ENCODE measurements at places on chromosomes 7 and 10.

DNA sequence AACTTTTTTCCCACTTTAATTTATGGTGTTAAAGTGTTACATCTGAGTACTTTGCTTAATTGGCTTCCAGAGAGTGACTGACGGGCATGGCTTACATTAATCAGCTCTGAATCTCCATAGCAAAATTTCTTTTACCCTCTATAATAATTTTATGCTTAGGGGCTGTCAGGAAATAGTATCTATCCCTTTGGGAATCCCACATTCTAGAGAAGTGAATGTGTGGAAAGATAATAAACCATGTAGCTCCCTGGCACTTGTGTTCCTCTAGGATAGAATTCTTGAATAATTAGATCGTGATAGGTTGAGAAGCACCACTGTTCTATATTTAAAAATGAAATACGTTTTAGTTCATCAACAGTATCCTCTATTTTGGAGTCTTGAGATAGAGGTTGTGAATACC, 89.6 kb downstream of the DNAJB9 start:
- DNase-seq: no peak

DNA sequence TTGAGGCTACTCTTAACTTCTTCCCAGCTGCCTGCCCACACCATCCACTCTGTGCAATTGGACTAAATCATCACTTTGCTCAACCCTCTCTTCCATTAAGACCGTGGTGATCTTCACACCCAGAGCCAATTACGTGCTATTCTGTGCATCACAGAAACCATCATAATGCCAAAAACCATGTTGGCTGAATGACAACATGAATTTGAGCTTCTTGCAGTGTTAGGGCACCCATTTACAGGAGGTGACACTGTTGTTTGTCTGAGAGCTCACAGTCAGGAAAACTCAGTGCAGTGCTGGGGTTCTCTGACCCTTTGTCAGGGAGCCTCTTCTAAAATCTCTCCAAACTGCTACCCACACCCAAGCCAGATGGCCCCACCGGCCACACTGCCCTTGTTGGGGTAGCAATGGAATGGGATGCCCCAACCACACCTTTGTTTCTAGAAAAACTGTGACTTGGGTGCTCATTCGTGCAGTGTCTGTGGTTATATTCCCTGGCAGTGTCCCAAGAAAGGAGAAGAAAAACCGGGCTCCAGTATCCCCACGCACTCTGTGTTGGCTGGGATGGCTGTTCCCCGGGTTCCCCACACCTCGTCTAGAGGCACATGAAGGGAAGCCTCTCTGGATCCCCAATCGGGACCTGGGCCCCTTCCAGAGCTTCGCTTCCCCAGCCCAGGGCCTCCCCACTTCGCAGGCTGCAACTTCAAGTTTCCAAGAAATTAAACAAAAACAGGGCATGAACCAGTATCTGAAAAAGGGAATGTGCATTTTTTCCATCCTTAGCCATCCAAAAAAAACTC, 2.0 kb upstream of the TNS3 start:
- no peak for DNase-seq

- DNase-seq: no peak
Observed at GRCh38 chr7:74657692-74658177, at the start of gene GTF2I. GTF2I (plus strand) TSS chr7:74657718; CDS start chr7:74689129, 31,411 bp downstream.

DNA sequence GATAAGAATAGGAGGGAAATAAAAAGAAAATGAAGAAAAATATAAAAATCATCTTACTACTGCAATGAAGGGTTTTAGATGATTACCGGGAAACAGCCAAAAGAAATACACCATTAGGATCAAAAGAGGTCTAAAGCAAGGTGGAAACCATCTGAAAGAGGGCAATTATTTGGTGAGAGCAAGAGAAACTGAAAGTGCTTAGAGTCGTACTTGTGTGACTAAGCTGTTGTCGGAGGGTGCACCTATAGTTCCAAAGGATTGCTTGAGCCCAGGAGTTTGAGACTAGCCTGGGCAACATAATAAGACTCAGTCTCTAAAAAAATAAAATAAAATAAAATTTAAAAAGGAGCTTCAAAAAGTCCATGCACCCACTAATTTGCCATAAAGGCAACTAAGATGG, 169.5 kb downstream of the DKK1 start:
- no peak for DNase-seq

GRCh38 chr7:108455551-108455997, 662 bp downstream of the NRCAM start:
- no peak for DNase-seq

DNA sequence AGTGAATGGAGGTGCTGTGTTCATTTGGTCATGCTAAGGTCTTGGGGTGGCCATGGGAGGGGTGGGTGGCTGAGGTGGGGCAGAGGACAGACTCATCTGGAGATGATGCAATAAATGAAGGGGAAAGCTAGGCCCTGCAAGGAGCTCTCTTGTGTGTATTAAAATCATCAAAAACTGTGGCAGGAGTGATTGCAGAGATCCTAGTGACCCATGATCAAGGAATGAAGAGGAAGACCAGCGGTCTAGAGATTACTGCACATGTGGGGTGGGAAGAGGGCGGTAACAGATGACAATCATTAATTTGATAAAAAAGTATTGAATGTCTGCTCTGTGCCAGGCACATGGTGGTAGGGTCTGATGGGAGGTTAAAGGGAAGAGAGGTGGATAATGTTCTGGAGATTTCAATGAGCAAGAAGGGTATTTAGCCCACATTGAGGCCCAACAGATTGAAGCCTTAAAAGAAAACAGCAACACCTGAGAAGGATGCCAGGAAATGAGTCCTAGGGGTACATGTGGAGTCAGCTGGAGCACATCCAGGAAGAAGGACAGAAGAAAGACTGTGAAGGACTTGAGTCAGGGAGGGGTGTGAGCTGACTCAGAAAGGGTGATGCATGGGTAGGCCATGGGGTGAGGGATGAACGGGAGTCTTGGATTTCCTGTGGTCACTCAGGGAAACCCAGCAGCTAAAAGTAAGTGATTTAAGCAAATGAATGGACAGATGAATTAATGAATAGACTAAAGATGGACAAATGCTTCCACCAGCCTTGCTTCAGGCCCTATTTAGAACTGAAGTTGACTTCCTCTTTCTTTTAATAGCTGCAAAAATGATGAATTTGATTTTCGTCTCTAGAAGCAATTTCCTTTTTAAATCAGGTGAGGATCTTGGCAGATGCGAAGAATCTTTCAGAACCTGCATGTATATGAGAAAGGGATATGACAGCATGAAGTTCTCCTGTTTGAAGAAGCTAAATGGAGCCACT, 83.1 kb upstream of the IGFBP3 start:
- DNase-seq: no peak

DNA sequence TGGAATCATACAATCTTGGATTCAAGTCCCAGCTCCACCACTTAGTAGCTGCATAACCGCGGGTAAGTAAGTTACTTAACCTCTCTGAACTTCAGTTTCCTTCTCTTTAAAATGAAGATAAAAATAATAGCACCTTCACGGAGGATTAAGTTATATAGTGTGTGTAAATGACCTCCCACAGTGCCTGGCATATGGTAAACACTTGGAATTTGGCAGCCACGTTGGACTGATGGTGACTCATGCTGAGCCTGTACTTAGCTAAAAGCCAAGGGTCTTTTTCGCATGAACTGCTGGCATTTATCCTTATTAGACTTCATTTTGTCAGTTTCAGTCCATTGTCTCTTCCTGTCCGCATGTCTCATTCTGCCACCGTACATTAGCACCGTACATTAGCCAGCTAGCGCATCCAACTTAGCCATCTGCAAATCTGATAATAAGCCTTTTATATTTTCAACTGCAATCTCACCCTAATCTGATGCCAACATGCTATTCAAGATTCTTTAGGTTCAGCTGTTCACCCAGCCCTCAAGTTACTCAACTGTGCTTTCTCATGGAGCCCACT, 11.2 kb downstream of the SLC13A4 start:
- DNase-seq: peak; percentile 88

DNA sequence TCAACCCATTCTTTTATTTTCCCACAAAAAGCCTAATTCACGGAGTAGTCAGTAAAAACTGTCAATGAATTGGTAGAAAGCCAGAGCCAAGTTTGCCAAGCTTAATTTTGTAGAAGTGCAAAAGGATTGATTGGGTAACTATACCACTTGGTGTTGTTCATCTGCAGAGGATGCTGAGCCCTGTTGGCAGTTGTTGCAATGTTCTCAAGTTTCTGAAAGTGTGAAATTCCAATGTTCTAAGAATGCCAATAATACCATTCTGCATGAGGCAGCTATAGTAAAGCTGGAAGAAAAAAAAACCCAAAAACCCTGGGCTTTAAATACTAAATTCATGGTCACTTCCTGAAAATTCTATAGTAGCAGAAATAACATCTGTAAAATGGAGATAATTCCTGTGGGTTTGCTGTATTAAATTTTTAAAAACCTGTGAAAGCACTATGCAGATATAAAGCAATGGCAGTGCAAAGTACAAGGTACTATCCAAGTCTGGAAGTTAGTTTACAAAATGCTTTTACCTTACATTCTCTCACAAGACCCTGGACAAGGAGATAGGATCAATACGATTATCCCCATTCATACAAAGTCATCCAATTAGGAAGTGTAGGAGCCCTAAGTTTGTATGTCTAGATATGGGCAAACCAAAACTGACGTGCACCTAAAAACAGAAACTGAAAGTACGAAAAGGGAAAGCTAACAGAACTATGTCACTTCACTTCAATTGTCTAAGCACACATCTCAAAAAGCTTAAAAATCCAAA, 6.0 kb upstream of the PON1 start:
- DNase-seq: no peak

DNA sequence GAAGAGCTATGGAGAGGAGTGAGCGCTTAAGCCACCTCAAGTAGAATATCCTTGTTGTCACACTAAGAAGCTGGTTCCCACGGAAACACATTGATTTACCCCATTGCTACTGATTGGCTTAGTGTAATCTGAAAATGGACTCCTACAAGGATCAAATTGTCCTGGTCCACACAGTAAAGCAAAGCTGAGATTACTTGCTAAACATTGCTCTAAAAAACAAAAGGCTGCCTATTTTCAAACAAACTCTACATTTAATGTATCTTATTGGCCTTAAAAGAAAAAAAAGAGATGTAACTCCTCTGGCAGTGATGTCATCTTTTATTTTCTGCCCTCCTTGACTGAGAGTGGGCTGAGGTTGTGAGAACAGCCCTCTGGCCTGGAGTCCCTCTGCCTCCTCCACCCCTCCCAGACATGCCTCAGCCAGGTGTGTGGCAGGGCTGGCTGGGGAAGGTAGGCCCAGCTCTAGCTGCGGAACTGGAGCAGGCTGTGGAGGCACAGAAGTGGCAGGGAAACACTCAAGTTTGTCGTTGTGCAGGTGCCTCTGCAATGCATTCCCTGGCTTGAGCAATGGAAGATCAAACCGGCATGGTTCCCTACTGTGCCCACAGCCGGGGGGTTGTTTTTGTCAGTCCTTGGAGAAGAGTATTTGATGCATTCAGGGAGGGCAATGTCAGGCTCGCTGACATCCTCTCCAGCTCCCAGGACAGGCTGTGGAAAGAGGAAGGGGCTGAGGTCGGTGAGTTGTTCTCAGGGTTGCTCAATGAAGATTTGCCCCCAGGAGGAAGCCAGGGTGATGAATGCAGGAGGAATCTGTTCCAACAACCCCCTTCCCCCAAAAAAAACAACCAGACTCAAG, 9.1 kb downstream of the KLF6 start:
- DNase-seq: no peak

GRCh38 chr10:63266391-63267316, 133.5 kb downstream of the NRBF2 start:
- no peak for DNase-seq

DNA sequence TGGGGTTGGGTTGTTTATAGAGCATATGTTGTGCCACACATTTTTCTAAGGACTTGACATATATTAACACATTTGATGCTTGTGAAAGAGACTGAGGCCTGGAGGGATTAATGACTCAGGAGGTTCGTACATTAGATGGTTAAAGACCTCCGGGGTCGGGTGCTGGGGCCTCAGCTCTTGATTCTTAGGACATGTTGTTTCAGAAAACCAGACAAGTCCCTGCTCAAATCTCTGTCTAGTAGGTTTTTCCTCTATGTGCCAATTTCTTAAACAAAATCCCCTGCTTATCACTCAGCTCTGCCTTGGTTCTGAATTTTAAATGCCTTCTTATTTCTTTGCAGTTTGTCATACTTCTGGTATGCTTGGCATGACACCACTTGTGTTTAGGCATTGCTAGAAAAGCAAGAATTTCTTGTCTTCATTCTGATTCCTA, 5.8 kb downstream of the UPP1 start:
- DNase-seq: no peak

DNA sequence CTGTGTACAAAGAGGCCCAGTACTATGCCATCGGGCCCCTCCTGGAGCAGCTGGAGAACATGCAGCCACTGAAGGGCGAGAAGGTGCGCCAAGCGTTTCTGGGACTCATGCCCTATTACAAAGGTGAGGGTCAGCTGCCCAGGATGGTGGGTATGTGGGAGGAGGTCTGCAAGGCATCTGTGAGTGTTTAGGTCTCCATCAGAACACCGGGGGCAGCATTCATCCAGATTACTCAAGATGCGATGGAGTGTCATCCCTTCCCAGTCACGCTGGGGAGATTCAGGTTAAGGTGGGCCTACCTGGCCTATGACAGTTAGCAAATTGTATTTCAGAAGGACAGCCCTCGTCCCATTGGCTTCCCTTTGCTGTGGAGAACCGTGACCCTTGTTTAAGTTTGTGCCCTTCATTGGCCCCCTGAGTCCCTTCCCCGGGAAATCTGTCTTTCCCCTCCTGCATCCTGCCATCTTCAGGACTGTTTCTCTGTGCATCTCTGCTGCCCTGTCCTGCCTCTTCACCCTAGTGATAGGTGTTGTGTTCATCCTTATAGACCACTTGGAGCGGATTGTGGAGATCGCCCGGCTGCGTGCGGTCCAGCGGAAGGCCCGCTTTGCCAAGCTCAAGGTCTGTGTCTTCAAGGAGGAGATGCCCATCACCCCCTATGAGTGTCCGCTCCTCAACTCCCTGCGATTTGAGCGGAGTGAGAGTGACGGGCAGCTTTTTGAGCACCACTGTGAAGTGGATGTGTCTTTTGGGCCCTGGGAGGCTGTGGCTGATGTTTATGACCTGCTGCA, 9.8 kb downstream of the KCTD7 start:
- no peak for DNase-seq

DNA sequence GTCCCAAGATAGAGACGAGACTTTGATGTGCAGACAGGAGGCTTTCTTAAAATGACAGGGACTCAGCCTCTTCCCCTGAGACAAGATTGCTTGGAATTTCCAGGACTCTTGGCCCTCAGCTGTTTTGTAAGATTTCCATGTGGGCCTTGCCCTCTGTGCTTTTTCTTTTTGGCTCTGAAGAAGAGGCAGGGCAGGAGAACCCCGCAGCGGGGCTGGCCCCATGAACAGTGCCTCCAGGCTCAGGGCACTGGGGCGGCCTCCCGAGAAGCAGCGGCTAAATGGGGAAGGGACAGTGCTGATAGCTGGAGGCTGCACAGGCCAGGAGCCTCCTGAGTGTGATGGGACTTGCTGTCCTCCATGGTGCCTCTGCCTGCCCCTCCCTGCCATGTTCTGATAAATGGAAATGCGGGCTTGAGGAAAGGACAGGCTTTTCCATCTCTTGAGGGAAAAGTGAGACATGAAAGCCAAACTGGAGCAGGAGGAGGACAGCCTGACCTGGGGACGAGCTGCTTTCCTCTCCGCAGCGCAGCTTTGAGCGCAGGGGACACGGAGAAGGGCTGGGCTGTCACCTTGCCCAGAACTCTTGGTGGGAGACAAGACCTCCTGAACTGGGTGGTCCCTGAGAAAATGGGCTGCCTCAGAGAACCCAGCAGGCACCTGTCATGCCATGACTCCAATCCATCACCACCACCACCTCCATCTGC, 12.1 kb downstream of the SAP25 start:
- no peak for DNase-seq

Measured in spinal cord (tissue), 10 donors.